ENCODE measurements at places on chromosomes 5 and 9.
A peak's percentile ranks its signal among the peaks of the same experiment; 100 is the strongest.

DNA sequence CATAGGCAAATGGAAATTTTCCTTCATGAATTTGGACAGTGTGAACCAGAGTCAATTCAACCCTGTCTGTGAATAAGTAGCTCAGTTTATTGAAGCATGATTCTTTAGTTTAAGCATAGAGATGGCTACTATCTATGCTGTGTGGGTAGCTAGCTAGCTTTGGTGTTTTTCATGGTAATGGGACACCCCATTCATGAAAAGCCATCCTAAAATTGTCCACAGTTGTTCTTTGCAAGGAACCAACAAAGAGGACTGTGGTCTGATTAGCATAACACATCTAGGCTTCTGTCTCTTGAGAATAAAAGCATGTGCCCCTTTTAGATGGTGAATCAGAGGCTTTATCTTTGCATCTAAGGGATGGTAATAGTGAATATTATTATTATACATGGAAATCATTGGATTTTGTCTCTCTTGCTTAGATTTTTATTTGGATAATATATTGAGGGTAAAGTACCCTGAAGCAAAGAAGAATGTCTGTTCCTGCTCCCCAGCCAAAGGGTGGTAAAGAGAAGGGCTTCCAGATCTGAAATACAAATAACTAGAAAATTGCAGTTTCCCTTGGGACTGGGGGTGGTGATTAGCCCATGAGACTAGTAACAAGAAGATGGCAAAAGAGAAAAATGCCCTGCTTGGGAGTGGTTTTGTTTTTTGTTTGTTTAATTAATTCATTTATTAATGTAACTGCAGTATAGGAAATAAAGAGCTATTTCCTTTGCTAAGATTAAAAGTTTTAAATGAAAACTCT lies 624.2 kb upstream of the ZNF608 start:
- DNase-seq, result no peak

DNA sequence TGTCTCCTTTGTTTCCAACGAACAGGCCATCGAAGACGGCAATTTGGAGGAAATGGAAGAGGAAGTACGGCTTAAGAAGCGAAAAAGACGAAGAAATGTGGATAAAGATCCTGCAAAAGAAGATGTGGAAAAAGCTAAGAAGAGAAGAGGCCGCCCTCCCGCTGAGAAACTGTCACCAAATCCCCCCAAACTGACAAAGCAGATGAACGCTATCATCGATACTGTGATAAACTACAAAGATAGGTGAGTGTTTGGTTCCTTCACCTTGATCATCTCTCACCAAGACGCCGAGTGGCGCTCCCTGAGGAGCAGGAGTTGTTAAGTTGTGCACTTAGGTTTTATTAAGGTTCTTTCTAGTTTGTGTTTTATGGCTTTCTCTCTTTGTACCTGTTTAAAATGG lies 146.5 kb downstream of the SMARCA2 start:
- DNase-seq, result no peak

GRCh38 chr5:53170746-53171349 lies 61.3 kb upstream of the MOCS2 start:
- DNase-seq, result peak; percentile 66

GRCh38 chr5:113201715-113202114 lies 225.1 kb downstream of the DCP2 start:
- no peak for DNase-seq

GRCh38 chr5:96288166-96288844 lies 144.7 kb downstream of the PCSK1 start:
- DNase-seq, result no peak

GRCh38 chr5:120158211-120158610 lies 305.9 kb upstream of the PRR16 start:
- no peak for DNase-seq
